ENCODE measurements at places on chromosomes 3 and 15.

DNA sequence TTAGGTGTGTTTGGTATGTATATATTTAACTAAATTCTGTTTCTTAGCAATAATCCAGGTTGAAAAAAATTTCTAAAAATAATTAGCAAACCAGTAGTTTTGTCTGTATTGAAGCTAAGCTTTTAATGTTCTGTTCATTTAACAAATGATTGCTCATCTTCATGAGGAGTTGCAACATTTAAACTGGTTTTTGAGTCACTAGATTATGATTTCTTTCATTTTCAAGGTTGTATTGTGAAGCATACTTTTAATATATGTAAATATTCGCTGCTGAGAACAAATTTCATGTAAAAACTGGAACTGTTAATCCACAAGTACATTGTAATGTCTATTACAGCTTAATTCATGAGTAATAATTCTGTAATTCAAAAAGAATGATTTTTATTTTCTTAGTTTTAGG lies 192.7 kb downstream of the MBNL1 start:
- DNase-seq, result no peak

GRCh38 chr3:176848431-176849214 lies 348.7 kb downstream of the TBL1XR1 start:
- no peak for DNase-seq

GRCh38 chr15:63109920-63110319 lies 11.7 kb upstream of the LACTB start:
- no peak for DNase-seq

GRCh38 chr3:133754455-133754854 lies 8.3 kb downstream of the TF start:
- no peak for DNase-seq

DNA sequence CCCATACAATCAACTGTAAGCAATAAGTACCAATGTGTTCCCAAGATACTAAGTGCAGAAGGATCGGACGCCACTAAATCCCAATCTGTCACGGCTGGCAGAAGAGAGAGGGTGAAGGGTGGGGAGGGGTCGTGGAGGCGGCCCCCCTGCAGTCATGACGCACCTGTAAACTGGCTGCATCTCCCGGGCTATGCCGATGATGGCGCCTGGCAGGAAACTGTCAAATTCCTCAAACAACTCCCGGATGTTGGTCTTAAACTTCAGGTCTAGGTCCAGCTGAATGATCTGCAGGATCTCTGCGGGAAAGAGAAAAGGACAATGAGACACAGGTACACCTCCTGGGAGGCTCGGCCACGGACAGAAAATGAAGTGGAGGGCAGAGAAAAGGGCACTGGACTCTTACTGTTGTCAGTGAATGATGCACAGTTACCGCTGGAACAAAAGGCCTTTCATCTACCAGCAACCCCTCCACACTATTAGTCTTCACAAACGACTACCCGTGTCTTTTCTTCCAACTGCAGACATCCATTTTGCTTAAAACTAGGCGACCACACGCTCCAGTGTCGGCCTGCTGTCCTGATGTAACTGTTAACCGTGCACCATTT lies 114.6 kb downstream of the XXYLT1 start:
- no peak for DNase-seq

GRCh38 chr3:87370007-87370406 lies 93.6 kb upstream of the POU1F1 start:
- no peak for DNase-seq

DNA sequence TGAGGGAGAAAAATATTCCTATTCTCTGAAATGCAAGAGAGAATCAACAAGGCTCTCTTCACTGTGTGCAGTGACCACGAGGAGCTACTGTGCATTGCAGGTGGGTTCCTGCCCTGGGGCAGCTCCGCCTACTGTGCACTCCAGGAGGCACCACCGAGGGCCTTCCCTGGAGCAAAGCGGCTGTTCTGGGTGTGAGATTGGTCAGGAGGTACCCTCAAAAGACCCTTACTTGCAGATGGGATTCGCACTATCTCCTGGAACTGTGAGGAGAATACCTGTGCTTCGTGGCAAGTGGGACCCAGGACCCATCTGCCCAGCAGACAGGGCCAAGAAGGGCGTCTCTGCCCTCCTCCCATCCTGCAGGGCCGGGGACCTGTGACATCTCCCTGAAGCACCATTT lies 68.9 kb downstream of the CYFIP1 start:
- no peak for DNase-seq

DNA sequence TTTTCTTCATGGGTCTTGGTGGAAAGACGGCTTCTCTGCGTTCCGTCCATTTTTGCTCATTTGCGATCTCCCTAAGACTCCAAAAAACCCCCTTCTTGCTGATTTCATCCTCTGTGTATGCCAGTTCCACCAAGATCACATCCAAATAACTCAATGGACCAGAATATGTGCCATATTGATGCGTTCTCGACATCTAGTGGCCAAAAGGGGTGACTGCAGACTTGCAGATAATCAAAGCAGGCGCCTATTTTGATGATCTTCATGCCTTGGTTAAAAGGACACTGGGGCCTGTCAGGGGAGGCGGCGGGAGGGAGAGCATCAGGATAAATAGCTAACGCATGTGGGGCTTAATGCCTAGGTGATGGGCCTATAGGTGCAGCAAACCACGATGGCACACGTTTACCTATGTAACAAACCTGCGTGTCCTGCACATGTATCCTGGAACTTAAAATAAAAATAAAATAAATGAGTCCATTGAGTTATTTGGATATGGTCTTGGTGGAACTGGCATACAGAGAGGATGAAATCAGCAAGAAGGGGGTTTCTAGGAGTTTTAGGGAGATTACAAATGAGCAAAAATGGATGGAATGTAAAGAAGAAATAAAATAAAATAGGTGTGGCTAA lies 104.2 kb upstream of the RAD18 start:
- peak; percentile 52 for DNase-seq

GRCh38 chr15:63923993-63924950 lies 90.5 kb upstream of the HERC1 start:
- no peak for DNase-seq

DNA sequence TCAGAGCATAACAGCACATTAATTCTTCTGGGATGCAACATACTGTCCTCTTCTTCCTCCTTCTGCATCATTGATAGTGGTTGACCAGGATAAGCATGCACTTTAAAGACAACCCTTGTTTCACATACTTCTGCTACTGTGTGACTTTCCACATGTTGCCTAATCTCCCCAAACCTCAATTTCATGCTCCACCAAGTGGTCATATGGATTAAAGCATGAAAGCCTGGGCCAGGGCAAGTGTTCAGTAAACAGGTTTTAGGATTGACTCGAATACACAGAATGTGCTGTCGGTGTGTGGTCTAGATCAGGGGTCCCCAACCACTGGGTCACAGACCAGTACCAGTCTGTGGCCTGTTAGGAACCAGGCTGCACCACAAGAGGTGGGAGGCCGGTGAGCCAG lies 22.5 kb upstream of the BFSP2 start:
- no peak for DNase-seq

DNA sequence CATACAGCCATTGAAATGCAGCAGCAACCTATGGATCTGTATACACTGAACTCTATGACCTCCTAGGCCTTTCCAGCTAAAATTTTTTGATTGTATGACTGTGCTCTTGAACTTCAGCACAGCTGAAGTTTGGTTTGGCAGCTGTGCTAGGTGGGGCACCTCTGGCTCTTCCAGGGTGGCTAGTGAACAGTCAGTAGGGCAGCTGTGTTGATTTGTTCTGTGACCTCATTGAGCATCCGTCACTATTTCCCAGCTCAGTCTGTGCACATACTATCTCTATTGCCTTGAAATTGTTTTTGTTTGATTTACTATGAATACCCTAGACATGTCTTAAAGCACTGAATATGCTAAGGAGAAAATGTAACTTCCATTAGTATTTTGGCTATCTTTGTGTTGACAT lies 363.2 kb upstream of the NAALADL2 start:
- DNase-seq, result no peak

Data from activated CD4-positive, alpha-beta T cell treated with anti-CD3 and anti-CD28 coated beads for 48 hours (primary cell).